ENCODE measurements at places on chromosomes 2 and 18.

- no peak for DNase-seq
Observed at GRCh38 chr2:193935114-193935513, 1721.9 kb upstream of the SLC39A10 start.

- DNase-seq = no peak
Observed at GRCh38 chr18:58785171-58785805, 79.4 kb upstream of the ZNF532 start.

- no peak for DNase-seq
Observed at GRCh38 chr2:1972948-1973347, 228.6 kb upstream of the PXDN start.

DNA sequence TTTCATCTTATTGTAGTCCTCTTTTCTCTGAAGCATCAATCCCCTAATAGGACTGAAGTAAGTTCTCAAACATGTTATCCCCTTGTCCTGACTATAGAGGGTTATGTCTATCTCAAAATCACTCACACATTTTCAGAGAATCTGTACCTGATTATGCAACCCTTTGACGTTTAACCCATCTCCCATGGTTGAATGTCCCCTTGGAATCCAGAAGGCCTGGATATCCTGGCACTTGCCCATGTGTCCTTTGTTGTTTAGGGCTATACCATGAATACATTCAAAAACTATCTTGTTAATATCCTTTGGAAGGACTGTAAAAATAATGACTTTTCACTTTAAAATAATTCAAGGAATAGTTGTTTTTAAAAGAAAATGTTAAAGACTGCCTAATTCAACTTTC lies 66.3 kb upstream of the PSMD14 start:
- no peak for DNase-seq
